Kidney tubule cell (primary cell): ENCODE measurements at places on chromosomes 16 and 17.
A peak's percentile ranks its signal among the peaks of the same experiment; 100 is the strongest.

DNA sequence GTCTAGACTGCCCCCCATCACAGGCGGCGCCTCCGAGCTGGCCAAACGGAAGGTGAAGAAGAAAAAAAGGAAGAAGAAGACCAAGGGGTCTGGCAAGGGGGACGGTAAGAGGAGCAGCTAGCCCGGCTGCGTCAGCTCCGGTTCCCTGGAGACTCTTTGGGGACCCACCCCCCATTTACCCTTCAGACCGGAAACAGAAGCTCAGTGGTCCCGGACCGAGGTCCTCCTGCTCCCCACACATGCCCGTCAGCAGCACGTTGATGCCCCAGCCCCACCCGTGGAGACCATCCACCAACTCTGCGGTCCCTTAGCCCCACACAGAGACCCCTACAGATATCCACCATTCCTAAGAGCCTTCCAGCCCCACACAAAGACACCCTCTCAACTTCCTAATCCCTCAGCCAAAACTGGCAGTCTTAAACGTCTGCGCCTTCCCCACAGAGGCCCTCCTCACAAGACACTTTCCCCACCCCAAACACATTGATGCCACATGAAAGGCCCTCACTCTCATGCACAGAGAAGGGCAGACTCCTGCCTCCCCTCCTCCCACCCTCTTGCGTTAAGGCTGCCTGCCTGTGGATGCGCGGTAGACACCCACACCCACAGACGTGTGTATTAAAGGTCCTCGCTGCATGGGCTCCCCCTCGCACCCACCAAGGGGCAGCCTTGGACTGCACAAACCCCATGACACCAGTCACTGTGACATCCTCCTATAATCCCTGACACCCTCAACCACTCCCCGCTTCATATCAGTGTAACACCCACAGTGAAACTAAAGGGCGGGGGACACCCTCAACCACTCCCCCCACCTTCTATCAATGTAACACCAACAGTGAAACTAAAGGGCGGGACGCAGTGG, 58.2 kb upstream of the RPH3AL start:
- peak; percentile 36 for DNase-seq

DNA sequence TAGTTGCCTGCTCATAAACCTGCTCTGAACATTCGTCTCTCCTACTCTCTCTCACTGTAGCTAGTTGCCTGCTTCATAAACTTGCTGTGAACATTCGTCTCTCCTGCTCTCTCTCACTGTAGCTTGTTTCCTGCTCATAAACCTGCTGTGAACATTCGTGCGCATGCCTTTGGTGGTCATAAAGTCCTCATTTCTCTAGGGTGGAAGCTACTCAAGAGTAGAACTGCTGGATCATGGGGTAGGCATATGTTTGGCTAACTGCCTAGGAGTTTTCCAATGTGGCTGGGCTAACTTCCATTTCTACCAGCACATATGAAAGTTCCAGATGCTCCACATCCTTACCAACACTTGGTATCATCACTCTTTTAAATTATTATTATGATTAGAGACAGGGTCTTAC, 174.6 kb upstream of the RPH3AL start:
- DNase-seq, result no peak

- DNase-seq, result no peak
Observed at GRCh38 chr16:53515811-53516210, 12.8 kb upstream of the AKTIP start.

GRCh38 chr17:38609280-38610031, 3.7 kb upstream of the SRCIN1 start:
- no peak for DNase-seq

- no peak for DNase-seq
Observed at GRCh38 chr16:12704492-12705111, 99.1 kb downstream of the CPPED1 start.
